Fibroblast of villous mesenchyme (primary cell): ENCODE measurements at places on chromosomes 11 and 22. TPM values are rescaled to one million over a fixed set of nuclear protein-coding genes. Genes with fewer than 3 reads are reported as not detected.

Gene A4GALT
- 9.0 and 11.2 TPM in 2 replicates for total RNA-seq

Gene TEX54
- not detected in 2 replicates for total RNA-seq

Gene DCDC1
- total RNA-seq: under 0.01 and 0.43 TPM in 2 replicates

Gene PDE2A
- total RNA-seq: under 0.01 TPM in 2 replicates

Gene TESMIN
- total RNA-seq: 0.32 and 2.6 TPM in 2 replicates

Gene CCDC34
- 3.2 and 3.5 TPM in 2 replicates for total RNA-seq

Gene CYB561A3
- 124 and 144 TPM in 2 replicates for total RNA-seq

Gene OR10G6
- total RNA-seq: not detected in 2 replicates

Gene SMTNL1
- total RNA-seq: not detected in 2 replicates

Gene MAPK8IP2
- 0.32 and 0.43 TPM in 2 replicates for total RNA-seq

Gene DBX1
- not detected in 2 replicates for total RNA-seq

Gene HBG2
- total RNA-seq: not detected in 2 replicates

Gene KDM4E
- not detected in 2 replicates for total RNA-seq

Gene MAPK11
- 6.5 and 6.8 TPM in 2 replicates for total RNA-seq

Gene SCGB1A1
- not detected in 2 replicates for total RNA-seq

Gene MYO18B
- under 0.01 and 1.9 TPM in 2 replicates for total RNA-seq

Gene ESAM
- total RNA-seq: 0.43 and 0.97 TPM in 2 replicates

Gene CARNS1
- total RNA-seq: not detected in 2 replicates

Gene MS4A4E
- total RNA-seq: not detected in 2 replicates

Gene CCDC89
- 2.6 and 3.9 TPM in 2 replicates for total RNA-seq

Gene SH3BP1
- total RNA-seq: 9.0 and 11.2 TPM in 2 replicates

Gene OR2D2
- 0.64 and 0.86 TPM in 2 replicates for total RNA-seq

Gene ZP1
- not detected in 2 replicates for total RNA-seq

Gene TSPAN18
- under 0.01 and 0.64 TPM in 2 replicates for total RNA-seq
